ENCODE measurements at places on chromosomes 11 and 22.

- no peak for DNase-seq
These were observed 18.3 kb upstream of the NDUFA6 start for GRCh38 chr22:42108848-42109247.

DNA sequence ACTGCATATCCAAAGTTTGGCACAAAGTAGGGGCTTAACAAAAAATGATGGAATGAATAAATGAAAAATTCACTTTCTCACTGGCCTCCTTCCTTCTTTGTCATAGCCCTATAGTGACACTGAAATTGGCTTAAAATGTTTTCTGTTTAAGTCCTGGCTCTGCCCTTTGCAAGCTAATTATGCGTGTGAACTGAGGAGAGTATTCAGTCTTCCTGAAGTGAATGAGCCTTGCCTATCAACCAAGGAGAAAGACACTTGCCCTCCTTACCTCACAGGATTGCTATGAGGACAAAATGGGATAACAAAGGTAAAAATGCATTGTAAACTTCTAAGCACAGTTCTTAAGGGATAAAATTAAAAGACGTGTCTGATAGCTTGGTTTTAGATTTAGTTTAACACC lies 729.8 kb upstream of the ANO3 start:
- DNase-seq: no peak

- DNase-seq: no peak
These were observed 412.7 kb downstream of the ETS1 start for GRCh38 chr11:128174465-128175291.

GRCh38 chr22:37334859-37335805 lies 52.8 kb downstream of the CYTH4 start:
- no peak for DNase-seq

- DNase-seq: no peak
These were observed 177.4 kb downstream of the BUD13 start for GRCh38 chr11:116595305-116595880.

DNA sequence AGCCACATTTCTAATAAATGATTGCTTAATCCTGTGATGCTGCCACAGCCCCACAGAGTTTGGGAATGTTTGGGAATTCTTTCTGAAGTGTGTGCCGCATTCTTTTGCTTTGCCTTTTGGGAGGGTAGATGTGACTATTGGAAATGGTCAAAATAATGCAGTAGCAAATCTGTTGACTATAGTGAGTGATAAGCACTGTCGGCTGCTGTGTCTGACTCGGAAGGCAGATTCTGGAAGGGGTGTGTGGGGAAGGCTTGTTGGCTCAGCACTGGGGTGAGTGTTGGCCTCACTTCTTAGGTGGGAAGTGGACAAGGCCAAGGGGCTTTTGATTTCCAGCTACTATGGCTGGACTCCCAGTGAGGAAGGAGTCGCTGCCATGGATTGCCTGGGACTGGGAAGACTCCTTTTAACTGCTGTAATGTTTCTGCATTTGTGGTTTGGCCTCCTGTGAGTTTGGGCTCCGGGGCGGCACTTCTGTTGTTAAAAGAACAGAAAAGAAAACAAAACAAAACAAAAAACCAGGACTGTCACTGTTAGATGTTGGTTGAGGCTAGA lies 20.1 kb downstream of the ZBTB16 start:
- no peak for DNase-seq

DNA sequence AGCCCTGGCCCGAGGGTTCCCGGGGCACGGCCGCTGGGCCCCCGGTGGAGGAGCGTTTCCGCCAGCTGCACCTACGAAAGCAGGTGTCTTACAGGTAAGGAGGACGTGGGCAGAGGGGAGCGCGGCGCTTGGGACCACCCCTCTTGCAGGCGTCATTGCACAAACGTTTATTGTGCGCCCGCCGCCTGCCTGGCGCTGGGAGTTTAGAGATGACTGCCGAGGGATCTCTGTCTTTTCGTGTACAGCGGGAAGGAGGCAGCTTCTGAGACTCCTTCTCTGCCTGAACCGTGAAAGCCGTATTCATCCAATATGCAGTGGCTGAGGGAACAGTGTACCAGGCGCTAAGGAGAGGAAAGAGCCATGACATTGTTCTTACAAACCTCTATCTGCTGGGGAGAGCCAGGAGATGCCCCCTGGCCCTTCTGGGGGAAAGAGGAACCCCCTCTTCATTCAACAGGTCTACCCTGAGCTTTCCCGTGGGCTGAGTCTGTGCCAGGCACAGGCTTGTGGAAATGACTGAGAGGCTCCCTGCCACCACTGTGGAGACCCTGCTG lies 13.8 kb upstream of the DGKZ start:
- no peak for DNase-seq

Data from midbrain (tissue), 1 donor.